Mesothelial cell of epicardium (in vitro differentiated cells): ENCODE measurements at places on chromosomes 5 and 9.

- DNase-seq, result no peak
Measured at GRCh38 chr9:97772145-97772544, 75.0 kb upstream of the XPA start.

DNA sequence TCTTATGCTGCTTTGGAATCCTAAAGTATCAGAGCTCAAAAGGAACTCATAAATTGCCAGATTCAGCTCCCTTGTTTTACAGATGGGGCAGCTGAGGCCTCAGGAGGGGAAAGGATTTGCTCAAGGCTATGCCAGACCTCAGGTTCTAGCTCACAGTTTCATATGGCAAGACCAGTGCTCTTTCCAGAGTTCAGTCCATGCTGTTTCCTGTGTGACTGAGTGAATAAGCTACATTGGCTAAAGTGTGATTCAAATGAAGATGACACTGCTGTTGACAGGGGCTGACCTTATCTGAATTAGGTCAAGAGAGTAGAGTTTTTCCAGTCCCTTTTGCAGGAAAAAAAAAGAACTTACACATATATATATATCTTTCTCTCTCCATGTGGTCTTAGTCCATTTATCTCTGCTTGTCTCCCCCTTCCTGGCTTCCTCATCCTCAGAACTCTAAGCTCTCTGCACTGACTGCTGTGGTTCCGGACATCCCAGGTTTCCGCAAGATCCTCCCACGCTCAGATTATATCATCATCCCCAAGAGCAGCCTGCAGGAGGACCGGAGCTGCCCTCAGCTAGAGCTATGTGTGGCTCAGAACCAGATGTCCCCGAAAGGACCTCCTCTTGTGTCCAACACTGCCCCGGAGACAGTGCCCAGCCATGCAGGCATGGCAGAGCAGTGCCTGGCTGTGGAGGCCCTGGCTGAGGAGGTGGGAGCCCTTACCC lies 9.3 kb downstream of the HMGXB3 start:
- no peak for DNase-seq

DNA sequence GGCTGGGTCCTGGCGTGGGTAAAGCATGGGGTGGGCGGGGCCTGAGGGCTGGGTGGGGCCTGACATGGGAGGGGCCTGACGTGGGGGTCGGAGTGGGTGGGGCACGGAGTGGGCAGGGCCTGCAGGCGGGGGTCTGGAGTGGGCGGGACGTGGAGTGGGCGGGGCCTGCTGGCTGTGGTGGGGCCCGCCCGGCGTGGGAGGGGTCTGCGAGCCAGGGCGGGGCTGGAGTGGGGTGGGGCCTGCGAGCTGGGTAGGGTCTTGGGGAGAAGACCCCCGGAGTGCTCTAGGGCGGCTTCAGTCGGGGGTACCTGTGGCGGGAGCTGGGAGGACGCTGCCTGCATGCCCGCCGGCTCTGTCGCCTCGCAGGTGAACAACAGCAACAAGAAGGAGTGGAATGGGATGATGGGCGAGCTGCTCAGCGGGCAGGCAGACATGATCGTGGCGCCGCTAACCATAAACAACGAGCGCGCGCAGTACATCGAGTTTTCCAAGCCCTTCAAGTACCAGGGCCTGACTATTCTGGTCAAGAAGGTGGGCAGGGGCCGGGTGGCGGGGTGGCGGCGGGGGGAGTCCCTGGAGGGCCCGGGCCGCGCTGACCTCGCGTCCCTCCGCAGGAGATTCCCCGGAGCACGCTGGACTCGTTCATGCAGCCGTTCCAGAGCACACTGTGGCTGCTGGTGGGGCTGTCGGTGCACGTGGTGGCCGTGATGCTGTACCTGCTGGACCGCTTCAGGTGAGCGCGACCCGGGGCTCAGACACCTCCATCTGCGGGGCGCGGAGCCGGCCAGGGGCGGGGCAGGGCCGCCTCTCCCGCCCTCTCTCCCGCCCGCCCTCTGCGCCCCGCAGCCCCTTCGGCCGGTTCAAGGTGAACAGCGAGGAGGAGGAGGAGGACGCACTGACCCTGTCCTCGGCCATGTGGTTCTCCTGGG lies 8.0 kb downstream of the LRRC26 start:
- no peak for DNase-seq

DNA sequence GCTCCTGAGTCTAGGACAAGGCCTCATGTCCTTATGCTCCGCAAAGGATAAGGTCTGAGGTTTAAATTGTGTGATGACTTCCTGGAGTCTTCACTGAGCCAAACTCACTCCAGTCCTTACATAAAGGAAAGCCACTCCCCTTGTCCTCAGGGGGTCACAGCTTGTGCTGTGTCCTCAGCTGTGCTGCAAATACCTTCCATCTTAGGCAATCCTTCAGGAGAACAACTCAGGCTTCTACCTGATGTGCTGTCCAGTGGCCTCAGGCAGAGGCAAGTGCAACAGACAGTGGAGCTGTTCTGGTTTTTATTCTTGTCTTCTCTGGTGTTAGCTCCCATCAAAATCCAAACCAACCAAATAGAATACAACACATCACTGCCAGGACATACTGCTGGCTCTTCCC lies 151.5 kb downstream of the TAF11L14 start:
- no peak for DNase-seq

- DNase-seq, result no peak
Measured at GRCh38 chr5:32600054-32600622, 14.8 kb downstream of the SUB1 start.

DNA sequence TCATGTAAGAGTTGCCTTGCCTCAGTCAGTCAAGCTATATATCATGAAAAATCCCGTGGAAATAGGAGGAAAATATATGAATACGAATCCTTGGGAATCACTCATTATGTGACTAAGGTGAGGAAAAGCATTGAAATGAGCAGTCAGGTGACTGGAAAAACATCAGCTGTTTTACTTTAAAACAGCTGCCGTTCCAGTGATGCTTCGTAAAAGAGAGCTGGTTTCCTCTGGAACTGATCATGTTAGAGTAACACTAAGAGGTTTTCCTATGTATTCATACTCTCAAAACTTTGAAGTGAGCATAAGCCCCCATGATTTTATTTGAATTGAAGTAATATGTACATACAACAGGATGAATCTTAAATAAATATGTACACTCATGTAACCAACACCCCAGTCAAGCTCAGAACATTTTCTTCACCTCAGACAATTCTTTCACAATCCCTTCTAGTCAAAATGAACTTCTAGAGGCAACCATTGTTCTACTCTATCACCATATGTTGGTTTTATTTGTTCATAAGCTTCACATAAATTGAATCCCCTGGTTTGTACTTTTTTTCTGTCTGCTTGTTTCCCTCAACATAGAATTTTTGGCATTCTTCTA lies 107.7 kb downstream of the SLC25A46 start:
- no peak for DNase-seq

DNA sequence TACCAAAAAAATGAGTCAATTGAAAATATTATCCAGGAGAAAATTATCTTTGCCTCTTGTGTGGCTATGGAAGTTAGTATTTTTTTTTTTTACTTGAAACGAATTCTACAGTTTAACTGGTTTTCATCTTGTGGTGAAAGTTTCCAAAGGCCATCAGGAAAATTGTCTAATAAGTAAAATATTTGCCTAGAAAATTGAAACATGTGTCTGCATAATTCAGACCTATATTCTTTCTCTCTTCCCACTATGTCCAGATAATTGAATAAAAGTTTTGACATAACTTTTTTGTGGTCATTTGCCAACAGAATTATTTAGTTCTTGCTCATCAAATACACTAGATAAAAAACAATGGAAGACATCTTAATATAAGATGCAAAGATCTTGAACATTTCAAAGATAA lies 321.5 kb upstream of the RPS23 start:
- no peak for DNase-seq

DNA sequence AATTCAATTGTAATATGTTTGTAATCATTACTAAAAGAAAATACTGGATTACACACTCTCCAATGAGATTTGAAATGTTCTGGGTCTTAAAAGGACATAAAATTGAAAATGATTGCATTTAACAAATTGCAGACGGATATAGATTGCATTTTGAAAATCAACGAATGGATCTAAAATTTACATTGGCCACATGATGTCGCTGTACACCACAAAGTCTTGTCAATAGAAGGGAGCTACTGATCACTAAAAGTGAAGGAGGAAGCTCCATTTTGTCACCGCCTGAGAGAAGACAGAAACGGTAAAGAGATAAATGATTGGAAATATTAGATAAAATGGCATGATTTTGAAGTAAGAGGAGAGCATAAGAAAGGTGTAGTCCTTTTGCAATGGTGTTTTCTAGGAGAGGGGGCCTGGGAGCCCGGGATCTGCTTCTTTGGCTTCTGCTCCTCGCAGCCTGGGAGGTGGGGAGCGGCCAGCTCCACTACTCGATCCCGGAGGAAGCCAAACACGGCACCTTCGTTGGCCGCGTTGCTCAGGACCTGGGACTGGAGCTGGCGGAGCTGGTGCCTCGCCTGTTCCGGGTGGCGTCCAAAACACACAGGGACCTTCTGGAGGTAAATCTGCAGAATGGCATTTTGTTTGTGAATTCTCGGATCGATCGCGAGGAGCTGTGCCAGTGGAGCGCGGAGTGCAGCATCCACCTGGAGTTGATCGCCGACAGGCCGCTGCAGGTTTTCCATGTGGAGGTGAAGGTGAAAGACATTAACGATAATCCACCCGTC lies at the start of gene PCDHA1:
PCDHA1 (plus strand) TSS at position 236 of the 782 bp plus-strand sequence.
- no peak for DNase-seq

GRCh38 chr9:4738866-4739586 lies 2.0 kb downstream of the AK3 start:
- no peak for DNase-seq

GRCh38 chr5:140978260-140978659 lies 12.0 kb downstream of the PCDHAC2 start:
- DNase-seq, result no peak

GRCh38 chr5:17763301-17763700 lies 129.0 kb downstream of the TAF11L14 start:
- no peak for DNase-seq

- DNase-seq, result no peak
Measured at GRCh38 chr9:81690251-81690851, 1.0 kb upstream of the TLE1 start.

GRCh38 chr5:139371482-139372435 lies 11.3 kb downstream of the SLC23A1 start:
- no peak for DNase-seq

DNA sequence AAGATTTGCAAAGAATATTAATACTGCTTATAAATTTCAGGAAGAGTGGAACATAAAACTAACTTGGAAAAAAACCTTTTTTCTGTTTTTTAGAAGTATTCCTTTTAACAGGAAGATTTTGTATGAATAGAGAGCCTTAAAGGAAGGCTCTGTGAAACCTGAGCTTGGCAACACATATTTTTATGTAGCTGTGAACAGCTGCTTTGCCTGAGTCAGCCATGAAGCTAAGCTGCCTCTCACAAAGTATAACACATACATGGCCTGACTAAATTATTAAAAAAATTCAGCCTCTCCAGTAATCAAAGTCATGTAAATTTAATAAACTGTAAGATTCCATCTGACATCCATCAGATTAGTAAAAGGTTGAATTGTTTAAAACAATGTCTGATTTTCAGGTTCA lies 547.5 kb downstream of the ELAVL2 start:
- no peak for DNase-seq

DNA sequence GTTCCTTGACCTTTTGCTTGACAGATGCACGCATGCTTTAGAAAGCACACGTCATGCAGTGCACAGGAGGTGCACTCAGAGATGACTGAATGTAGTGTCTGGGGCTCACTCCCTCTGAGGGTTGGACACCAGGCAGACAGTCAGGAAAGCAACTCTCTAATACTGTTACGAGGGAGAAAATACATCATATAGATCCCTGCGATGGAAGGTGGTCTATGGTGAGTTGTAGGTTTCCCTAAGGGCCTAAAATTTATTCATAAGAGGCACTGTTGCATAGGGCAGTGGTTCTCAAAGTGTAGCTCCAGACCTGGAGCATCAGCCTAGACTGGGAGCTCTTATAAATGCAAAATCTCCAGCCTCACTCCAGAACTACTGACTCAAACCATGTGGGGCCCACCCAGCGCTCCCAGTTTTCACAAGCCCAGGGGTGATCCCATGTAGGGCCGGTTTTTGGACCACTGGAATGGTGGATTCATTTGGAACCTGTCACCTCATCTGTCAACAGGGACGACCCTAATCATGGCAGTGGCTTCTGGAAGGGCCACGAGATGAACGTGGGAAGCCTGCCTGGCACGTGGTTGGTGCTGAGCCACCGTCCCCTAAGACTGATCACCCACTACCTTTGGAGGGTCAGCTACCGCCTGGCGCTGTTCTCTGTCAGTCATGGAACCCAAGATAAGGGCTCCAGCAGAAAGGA lies 16.8 kb upstream of the PHF19 start:
- no peak for DNase-seq

DNA sequence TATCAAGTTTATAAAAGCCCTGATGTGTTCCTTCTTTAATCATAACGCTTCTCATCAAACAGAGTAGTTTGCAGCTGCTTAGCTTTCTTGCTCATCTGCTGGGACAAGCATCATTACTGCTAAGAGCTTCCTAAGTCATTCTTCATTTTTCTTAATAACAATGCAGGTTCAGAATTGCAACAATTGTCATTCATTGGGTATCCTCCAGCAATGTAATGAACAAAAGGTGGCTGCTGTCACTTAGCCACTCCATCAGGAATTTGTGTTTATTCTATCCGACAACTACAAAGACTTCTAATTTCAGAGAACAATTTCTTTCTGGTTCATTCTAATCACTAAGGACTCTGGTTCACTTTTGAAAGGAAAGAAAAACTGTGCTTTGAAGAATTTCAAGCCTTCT lies 836.7 kb upstream of the CDH10 start:
- DNase-seq, result no peak

DNA sequence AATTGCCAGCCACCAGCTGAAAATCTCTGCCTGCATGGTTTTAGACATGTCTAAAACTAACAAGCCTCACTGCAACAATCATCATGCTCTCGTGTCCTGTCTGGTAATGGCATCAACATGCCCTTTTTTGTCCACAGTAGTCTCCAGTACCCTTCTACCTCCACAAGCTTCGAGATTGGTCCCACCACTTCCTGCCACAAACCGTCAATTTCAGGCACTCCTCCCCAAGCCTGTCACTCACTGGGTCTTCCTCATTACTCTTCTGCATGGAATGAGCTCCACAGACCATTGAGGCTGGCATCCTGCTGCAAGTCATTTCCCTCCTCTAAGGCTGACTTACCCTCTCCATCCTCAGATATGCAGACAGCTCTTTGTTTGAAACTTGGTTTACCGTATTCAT lies 9.0 kb downstream of the LPAR1 start:
- no peak for DNase-seq

- no peak for DNase-seq
Measured at GRCh38 chr5:141814064-141814964, 63.9 kb downstream of the PCDH1 start.

DNA sequence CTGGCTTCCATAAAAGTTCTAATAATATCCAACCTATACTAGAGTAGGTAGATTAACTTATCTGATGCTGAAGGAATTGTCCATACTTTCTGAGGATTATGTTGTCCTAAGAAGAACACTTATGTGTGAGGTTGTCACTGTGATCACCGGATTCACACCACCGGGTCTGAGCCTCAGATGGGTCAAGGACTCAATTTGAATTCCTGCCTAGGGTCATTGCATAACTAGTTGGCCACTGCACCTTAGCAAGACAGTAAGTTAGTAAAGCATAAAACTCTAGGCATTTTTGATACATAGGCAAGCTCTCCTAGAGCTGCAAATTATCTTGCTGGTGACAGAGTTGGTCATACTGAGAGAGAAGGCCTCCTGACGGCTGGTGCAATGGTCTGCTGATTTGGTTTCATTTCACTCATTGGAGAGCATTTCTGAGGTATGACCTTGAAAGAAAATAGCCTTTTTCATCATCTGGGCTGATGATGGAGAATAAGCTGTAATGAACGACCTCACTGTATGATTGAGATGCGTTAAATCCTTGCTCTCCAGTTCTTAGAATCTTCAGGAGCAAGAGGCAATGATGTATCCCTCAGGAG lies 72.0 kb upstream of the CKMT2 start:
- DNase-seq, result no peak
